ENCODE measurements at places on chromosomes 6 and 20. TPM values are rescaled to one million over a fixed set of nuclear protein-coding genes. Genes with fewer than 3 reads are reported as not detected.

DNA sequence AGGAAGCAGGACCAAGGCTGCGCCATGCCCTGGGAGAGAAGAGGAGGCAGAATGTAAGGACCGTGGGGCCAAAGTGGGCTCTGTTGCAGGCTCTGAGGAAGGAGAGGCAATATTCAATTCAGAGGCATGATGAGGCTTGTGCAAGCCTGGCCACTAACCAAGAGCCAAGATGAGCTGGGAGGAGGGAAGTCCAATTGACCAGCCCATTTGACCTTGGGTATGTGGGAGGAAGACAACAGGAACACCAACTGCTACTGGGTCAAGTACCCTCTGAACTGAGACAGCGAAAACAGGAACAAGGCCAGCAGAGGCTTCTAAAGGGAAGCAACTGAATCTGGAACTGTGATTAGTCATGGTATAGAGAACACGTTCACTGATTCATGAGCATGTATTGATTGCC lies 779.6 kb downstream of the MAFB start:
- peak; percentile 37 for DNase-seq

DNA sequence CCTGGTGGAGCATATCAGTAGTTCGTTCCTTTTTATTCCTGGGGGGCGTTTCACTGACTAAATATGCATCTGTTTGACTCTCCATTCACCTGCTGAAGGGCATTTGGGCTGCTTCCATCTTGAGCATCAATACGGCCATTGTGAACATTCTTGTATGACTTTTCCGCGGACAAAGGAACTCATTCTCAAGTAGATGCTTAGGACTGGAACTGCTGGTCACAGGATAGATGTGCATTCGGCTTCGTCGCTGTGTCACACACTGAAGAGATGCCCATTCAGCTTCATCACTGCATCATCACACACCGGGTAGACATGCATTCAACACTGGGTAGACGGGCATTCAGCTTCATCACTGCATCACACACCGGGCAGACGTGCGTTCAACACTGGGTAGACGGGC lies 95.3 kb downstream of the TAF4 start:
- no peak for DNase-seq

- peak; percentile 34 for DNase-seq
Measured at GRCh38 chr6:84618836-84619235, 145.6 kb downstream of the TBX18 start.

DNA sequence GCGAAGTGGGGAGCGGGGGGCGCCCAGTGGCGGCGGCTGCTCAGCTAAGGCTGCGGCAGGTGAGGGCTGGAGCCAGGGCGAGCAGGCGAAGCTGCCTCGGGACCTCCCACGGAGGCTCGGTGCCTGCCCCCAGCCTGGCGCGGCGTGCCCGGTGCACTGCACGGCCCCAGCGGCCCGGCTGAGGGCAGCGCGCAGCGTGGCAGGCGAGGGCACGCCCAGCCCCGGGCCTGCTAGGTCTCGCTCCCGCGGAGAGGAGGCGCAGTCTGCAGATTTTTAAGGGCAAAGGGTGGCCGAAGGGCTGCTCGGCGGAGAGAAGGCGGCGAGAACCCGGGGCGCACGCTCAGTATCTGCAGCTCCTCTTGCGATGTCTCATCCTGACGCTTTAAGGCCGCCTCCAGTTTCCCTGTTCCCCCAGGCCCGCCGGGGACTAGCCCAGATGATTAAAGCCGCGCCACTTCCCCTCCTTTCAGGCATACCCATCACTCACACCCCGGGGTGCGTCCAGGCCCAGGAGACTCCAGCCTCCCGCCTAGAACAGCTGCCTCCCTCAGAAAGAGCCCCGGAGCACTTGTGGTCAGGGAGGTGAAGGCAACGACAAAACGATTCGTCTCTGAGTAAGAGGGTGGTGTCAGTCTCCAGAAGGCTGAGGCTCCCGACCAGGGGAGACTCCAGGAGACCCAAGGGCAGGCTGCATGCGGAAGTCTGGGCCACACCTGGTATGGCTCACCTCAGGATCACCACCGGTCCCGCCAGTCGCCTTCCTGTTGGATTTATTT lies at the start of gene FERMT1:
FERMT1 (minus strand) TSS at position 158 of the 776 bp plus-strand sequence. CDS start 3,476 bp downstream, outside the sequence.
- peak; percentile 52 for DNase-seq

GRCh38 chr6:45631396-45631795 lies 253.7 kb upstream of the SUPT3H start:
- no peak for DNase-seq

- DNase-seq, result no peak
Measured at GRCh38 chr6:70629929-70630328, 37.8 kb upstream of the SMAP1 start.

- DNase-seq, result no peak
Measured at GRCh38 chr6:17525637-17526036, 74.5 kb upstream of the FAM8A1 start.

The DUSP15 gene
- 0.79 TPM for total RNA-seq

The PRL gene
- total RNA-seq, result not detected

The LCA5 gene
- 2.2 TPM for total RNA-seq
